NCI-H1694 (cell line): ENCODE measurements at places on chromosomes 2 and 18.
A peak's percentile ranks its signal among the peaks of the same experiment; 100 is the strongest.

DNA sequence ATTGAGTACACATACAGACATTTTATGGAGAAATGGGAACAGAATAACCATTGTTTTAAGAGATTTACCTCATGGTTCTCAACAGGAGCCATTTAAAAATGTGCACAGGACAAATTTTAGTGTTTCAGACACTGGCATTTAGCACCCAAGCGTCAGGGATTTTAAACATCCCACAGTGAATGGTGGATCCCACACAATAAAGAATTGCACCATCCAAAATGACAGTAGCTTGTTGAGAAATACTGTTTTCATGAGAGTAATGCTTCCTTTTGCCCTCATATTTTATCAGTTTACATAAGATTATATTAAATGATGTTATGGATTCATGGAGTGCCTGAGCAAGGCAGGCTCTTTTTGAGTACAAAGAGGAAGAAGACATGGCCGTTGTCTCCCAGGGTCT is 54.0 kb downstream of the MFSD6 start:
- no peak for DNase-seq

DNA sequence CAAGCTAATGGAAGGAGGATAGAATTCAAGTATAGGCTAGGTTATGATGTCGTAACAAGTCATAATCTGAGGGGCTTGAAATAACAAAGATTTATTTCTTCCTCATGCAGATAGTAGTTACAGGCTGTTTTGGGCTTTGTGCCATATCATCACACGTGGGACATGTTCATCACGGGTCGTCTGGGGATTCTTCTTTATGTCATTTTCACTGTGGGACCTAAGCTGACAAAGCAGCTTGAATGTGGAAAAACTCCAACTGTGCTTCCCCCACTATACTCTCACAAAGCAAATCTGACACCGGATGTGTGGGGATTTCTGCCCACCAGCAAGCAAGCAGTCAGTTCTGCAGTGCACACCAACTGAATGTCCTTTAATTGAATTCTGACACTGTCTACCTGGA is 124.8 kb downstream of the LTBP1 start:
- DNase-seq: no peak

- DNase-seq: no peak
Observed at GRCh38 chr2:160491911-160492371, 1.7 kb downstream of the RBMS1 start.

- no peak for DNase-seq
Observed at GRCh38 chr18:36917907-36918306, 89.0 kb downstream of the KIAA1328 start.

DNA sequence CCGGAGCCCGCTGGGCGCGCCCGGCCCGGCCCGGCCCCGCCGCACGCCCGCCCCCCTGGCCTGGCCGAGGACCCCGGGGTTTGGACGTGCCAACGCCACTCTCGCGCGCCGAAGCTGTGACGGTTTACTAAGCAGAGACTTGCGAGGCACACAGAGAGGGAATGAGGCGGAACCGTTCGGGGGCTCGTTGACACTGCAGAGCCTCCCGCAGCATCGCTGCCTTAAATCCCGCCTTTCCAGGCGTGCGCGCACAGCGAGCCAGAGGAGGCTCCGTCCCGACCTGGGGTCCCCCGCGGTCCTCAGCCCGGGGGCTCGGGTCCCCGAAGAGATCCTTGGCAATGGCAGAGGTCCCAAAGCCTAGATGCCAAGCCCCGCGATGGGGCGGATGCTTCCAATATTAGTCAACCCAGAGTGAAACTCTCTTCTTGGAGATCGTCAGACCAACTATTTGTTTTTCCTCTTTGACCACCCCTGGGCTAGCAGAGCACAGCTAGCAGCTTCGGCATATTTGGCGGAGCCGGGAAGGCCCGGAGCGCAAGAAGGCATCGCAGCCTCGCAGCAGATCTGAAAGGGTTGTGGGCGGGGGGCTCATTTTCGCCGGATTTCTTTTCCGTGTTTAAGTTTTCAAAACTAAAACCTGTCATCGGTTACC is at the start of gene ZNF385B:
Gene ZNF385B (minus strand): TSS at position 197 of the 652 bp plus-strand sequence.
- DNase-seq: peak; percentile 16

GRCh38 chr2:180374502-180375281 is 367.6 kb upstream of the CWC22 start:
- no peak for DNase-seq

- DNase-seq: no peak
Observed at GRCh38 chr2:218437969-218438368, 19.0 kb downstream of the VIL1 start.

- no peak for DNase-seq
Observed at GRCh38 chr18:10274301-10274700, 180.1 kb upstream of the APCDD1 start.
